ENCODE measurements at places on chromosomes 2 and 18.
A peak's percentile ranks its signal among the peaks of the same experiment; 100 is the strongest.

DNA sequence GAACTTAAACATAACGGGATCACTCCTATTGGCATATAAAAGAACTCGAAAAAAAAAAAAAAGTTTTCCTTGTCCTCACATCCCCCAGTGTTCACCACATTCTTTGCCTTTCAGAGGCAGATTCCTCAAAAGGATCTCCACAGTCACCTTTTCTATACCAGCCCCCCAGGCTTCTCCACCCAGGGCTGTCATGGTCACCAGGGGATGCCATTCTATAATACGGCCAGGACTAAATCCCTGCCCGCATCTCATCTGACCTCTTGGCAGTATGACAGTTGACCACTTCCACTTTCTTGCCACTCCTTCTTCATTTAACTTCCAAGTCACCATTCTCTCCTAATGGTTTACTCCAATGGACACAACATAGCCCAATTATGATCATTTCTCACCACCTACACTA is 29.3 kb downstream of the SOS1 start:
- no peak for DNase-seq

DNA sequence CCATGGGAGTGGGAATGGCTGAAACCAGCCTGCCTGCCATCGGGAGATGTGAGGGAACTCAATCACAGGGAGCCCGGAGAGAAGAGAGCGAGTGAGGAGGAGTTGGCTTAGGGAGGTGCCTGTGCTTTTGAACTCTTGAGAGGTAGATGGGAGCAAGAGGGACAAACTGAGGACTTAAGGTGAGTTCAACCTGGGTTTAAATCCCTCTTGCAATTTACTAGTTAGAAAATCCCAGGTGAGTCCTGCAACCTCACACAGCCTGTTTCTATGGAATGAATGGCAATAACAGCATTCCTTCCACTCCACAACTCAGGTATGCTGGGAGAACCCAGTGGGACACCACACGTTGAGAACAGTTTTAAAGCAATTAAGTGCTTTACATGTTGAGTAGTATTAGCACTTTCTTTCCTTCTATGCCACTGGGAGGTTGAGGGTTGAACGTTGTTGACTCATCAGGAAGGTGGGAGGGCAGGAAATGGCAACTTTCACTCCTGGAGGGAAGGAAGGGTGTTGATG is 57.3 kb downstream of the VIT start:
- DNase-seq = no peak

GRCh38 chr2:46367286-46367685 is 70.1 kb downstream of the EPAS1 start:
- DNase-seq = no peak

- DNase-seq = no peak
Measured at GRCh38 chr2:202133200-202133908, 60.3 kb downstream of the KIAA2012 start.

GRCh38 chr18:3397031-3397750 is 52.8 kb upstream of the TGIF1 start:
- no peak for DNase-seq

DNA sequence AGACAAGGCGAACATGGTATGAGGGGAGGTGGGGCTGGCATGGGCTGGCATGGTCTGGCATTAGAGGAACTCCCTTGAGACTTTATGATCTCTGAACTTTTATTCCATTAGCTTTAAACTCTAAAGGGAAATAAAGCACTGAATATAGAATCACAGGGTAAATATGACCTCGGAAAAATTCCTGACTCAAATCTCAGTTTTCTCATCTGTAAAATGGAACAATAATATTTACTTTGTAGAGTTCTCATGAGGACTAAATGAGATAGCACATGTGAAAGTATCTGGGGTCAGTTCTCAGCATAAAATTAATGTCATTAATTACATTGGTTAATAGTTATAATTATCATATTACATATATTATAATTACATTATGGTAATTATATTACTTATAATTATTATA is 65.9 kb downstream of the ARHGAP25 start:
- no peak for DNase-seq

DNA sequence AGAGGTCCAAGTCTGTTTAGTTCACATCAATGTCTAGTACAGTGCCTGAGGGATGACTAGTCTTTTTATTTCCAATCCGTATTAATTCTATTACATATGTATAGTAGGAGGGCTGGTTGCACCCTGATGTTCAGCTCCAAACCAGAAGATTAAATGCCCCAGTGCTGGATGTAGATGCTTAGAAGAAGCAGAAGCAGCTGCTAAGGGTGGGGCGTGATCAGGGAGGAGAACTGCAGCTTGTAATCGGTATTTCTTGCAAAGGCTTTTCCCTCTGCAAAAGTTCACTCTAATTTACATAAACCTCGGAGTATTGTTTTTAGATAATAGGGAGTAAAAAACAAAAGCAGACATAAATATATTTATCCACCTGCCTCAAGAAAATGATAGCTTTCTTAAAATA is 145.3 kb upstream of the ITGA4 start:
- DNase-seq = no peak

GRCh38 chr18:51563396-51563795 is 365.9 kb upstream of the MEX3C start:
- no peak for DNase-seq

GRCh38 chr18:48395646-48396045 is 13.5 kb downstream of the ZBTB7C start:
- DNase-seq = no peak

DNA sequence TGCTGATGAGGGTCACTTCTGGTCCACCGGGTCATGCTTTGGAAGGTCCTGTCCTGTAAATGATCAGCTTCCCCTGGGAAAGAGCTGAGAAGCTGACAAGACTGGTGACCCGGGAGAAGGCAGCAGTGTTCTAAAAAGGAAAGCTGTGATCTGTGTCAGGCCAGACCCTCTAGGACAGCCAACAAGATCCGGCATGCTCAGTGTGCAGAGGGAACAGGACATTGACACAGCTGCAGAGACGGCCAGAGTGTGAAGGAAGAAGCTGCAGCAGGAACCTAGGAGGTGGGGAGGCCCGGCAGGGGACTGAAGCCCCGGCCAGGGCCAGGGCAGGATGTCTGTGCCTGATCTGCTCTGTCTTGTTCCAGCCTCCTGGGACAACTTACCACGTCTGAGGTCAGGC is 372.7 kb upstream of the ID2 start:
- no peak for DNase-seq

- DNase-seq = peak; percentile 81
Measured at GRCh38 chr2:30147715-30148610, 1.2 kb downstream of the YPEL5 start.

DNA sequence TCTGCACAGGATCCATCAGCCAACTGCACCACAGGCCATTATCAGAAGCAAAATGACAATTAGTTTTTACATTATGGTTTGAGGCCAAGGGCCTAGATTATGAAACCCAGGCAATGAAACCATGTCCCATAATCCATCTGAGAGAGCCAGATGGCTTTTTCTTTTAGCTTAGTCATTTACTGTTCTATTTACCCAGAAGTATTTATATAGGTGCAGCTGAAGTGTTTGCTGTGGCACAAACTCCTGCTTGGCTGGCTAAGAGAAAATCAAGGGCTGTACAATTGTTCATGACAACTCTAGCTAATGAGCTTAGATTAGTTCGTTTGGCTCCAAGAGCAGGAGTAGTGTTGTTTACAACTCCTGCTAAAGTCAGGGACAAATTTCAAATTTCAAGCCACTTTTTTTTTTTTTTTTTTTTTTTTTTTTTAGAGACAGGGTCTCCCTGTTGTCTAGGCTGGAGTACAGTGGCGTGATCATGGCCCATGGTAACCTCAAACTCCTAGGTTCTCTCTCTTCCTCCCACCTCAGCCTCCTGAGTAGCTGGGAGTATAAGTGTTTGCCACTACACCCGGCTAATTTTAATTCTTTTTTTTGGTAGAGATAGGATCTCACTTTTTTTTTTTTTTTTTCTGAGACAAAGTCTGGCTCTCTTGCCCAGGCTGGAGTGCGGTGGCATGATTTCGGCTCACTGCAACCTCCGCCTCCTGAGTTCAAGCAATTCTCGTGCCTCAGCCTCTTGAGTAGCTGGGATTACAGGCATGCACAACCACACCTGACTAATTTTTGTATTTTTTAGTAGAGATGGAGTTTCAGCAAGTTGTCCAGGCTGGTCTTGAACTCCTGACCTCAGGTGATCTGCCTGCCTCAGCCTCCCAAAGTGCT is 18.4 kb upstream of the REV1 start:
- no peak for DNase-seq

DNA sequence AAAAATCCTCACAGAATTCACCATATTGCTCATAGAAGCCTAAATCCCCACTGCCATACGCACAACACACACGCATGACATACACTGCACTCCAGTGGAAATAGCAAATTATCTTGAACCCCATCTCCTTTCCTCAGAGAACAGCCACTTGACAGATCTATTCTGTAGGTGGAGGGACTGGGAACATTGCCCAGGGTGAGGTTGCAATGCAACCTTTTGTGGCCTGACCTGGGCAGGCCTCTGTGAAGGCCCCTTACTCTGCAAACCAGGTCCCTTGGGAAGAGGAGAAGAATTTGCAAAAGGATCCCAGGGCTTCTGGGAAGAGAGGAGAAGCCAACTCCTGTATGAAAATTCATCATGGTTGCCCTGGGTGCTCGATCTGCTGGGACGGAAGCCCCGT is 51.9 kb downstream of the SDC1 start:
- DNase-seq = no peak

GRCh38 chr2:147099845-147100244 is 745.0 kb upstream of the ACVR2A start:
- no peak for DNase-seq

- no peak for DNase-seq
Measured at GRCh38 chr2:217462121-217462520, 540.7 kb downstream of the TNS1 start.

GRCh38 chr2:219165058-219165911 is 4.5 kb downstream of the SLC23A3 start:
- no peak for DNase-seq

GRCh38 chr2:47777277-47777937 is 5.5 kb upstream of the MSH6 start:
- no peak for DNase-seq

- DNase-seq = no peak
Measured at GRCh38 chr2:208985644-208986043, 438.2 kb upstream of the MAP2 start.

DNA sequence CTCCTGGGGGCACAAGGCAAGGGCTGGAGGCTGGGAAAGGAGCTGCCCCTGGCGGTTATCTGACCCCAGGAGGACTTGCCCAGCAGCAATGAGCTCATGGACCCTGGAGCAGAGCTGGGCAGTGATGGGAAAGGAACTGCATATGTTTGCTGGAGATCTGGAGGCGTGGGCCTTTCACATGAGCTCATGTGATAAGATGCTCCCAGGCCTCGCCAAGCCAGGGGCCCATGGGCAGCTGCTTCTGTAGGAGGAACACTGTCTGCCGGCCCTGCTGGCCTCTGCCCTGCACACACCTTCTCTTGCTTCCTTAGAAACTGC is 9.0 kb upstream of the NPPC start:
- no peak for DNase-seq

DNA sequence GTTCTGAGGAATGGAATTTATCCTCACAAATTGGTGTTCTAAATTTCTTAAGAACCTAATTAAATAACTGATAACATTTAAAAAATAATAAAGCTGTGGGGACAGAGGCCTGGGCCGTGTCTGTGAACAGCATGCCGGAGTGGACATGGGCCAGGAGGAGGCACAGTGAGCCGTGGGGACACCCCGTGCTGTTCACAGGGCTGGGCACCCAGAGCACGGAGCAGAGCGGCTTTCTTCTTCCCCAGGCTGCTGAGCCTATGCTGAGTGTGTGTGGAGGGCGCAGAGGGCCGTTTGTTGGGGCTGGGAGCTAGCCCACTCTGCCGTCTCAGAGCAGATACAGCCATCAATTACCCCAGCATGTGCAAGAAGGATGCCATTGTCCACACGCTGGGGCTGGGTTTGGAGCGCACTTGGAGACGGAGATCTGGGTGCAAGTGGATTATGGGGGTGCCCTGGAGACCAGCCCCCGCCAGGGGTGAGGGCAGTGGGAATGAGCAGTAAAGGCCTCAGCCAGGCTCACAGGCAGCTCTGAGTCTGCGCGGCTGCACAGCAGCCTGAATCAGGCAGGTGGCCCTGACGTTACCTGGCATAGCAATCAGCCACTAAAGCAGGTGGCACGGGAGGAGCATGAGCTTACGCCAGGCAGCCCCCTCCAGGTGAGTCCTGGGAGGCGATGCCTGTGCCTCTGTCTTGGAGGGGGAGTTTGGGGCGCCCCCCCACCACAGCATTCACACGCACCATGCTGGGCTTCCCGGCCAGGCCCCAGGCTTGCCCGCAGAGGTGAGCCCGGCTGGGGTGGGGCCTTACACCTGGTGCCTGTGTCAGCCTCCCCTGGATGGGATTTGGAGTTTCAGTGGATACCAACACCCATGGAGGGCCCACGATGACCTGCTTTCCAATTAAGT is 52.1 kb upstream of the SLC66A3 start:
- DNase-seq = no peak

GRCh38 chr2:168583064-168583709 is 127.1 kb downstream of the CERS6 start:
- no peak for DNase-seq

DNA sequence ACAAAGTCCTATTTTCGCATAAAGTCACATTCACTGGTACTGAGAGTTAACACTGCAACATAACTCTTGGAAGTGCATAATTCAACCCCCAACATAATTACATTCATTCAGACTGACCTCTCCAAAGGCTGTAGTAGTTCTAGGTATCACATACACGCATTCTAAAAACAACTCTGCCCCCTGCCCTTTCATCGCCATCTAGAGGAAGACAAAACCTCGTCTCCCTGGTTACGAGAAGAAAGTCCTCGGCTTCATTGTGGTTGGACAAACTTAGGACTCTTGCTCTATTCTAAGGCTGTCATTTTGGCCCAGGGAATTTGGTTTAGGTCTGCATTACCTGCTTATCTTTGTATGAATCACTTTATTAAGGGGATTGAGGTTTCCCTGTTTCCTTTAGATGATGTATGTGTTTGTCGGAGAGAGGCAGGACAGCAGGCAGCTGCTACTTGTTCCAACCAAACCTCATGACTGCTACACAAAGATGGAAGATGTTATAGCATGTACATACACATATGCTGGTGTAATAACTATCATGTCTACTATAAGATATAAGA is 215.4 kb upstream of the NRXN1 start:
- DNase-seq = no peak

- DNase-seq = no peak
Measured at GRCh38 chr2:127100251-127101047, 6.5 kb downstream of the BIN1 start.

GRCh38 chr2:128288781-128289180 is 29.9 kb downstream of the HS6ST1 start:
- DNase-seq = no peak

DNA sequence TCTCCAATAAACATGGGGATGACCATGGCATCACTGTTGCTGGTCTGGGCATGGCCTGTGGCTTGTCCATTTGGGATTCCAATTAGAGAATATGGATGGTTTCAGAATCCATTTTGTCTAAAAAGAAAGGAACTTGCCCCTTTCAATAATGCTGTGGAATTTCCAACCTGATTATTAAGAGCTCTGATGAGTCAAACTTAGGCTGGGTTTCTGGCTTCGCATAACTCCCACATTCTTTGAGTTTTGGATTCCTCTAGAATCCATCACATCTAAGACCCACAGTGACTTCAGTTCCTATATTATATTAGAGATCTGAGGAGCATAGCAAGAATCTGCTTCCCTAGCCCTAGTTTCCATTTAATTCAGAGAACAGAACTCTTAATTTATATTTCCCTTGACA is 531.5 kb downstream of the TNS1 start:
- DNase-seq = no peak
